Peyer's patch (tissue), 4 donors: ENCODE measurements at places on chromosomes 1 and 21.

GRCh38 chr1:32321712-32322291 lies 14.2 kb downstream of the MARCKSL1 start:
- H3K4me3 ChIP-seq = no peak overlapping the region
- H3K27ac ChIP-seq = peak overlapping the region; percentile 74

DNA sequence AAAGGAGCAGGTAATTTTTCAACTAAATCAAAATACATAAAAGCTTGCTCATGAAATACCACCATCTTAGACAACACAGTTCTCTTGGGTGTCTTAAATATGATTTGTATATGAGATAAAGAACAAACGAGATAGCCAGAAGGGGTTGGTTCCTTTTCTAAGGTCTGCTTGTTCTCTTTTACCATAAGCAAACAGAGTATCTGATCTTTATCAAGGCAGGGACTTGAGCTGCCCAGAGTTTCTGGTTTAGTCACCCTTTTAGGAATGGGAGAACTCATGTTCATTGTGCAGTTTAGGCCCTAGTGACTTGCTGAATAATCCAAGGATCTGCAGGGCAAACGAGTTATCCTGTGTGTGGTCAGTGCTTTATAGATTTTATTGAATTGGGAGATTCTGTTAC lies 3.0 kb upstream of the SUCO start:
- H3K27ac ChIP-seq = no peak overlapping the region
- no peak for DNase-seq
- H3K27me3 ChIP-seq = no peaks in the 10 kb centered on the region

GRCh38 chr1:109306832-109307273 lies at the start of gene MYBPHL:
Gene MYBPHL (minus strand): TSS chr1:109307011. CDS start chr1:109306991, 20 bp downstream.
- peak within 1 kb of the TSS; percentile 12 for H3K27ac ChIP-seq
- no peak within 1 kb of the TSS for H3K4me3 ChIP-seq
- DNase-seq = no peak
- no peaks in the 10 kb centered on the region for H3K36me3 ChIP-seq
- peaks cover 15% of the 10 kb centered on the region for H3K4me1 ChIP-seq
- no peaks in the 10 kb centered on the region for H3K27me3 ChIP-seq

GRCh38 chr1:100479620-100480338 lies 58.2 kb upstream of the GPR88 start:
- no peak for DNase-seq
- no peak overlapping the region for H3K4me3 ChIP-seq
- H3K4me1 ChIP-seq = no peaks in the 10 kb centered on the region
- no peak overlapping the region for H3K27ac ChIP-seq
- H3K36me3 ChIP-seq = no peaks in the 10 kb centered on the region

DNA sequence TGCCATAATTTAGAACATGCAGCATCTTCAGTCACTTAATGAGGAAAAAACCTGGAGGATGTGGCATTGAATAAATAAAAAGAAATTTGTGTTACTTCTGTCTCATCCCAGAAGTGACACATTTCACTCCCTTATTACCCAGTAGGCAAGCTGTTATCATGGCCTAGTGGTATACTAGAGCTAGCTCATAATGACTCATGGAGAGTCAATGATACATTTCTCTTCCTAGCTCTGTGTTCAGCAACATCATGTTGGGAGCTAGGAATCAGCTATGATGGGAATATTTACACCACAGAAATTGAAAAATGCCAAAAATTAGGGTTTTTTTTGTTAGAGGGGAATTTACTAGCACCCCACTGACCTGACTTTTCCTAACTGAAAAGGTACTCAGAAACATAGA lies 182.7 kb downstream of the HMCN1 start:
- no peaks in the 10 kb centered on the region for H3K36me3 ChIP-seq
- H3K27ac ChIP-seq = no peak overlapping the region
- no peaks in the 10 kb centered on the region for H3K4me1 ChIP-seq
- no peak for DNase-seq
- no peaks in the 10 kb centered on the region for H3K27me3 ChIP-seq

- H3K27me3 ChIP-seq = no peaks in the 10 kb centered on the region
- H3K4me1 ChIP-seq = no peaks in the 10 kb centered on the region
- H3K36me3 ChIP-seq = no peaks in the 10 kb centered on the region
- no peak for DNase-seq
These were observed 25.6 kb upstream of the SCCPDH start for GRCh38 chr1:246698466-246699094.

DNA sequence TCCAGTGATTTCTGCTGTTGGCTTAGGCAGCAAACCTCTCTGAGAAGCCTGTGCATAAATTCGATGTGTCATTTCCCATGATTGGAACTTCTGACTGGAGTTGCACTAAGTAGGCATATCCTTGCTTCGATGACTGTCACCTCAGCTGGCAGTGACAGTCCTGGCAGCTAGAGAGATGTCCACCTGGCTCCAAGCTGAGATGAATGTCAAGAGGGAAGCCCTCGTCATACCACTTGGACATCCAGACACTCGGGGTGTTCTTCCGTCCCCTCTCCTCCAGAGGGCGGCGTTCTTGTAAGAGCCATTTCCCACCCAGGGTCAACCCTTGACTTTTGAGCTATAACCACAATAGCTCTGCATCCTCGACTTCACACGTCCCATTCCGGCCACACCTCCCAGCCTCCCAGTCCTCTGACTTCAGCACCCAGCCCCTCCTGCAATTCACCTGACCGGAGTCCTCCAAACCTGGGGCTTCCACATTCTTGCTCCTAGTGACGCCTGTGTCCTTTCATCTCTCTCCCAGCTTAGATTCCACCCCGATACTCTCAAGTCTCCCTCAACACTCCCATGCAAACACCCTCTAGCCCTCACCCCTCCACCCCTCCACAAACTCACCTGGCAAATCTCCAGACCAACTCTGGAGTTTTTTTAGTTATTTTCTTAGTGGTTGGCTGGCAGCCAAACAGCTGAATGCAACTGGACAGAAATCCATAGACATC lies 17.3 kb downstream of the CA6 start:
- no peaks in the 10 kb centered on the region for H3K4me1 ChIP-seq
- no peak overlapping the region for H3K4me3 ChIP-seq
- H3K27me3 ChIP-seq = no peaks in the 10 kb centered on the region
- H3K36me3 ChIP-seq = no peaks in the 10 kb centered on the region
- H3K27ac ChIP-seq = no peak overlapping the region

- H3K27ac ChIP-seq = peak within 1 kb of the TSS; percentile 75
- no peaks in the 10 kb centered on the region for H3K36me3 ChIP-seq
- H3K4me3 ChIP-seq = peak within 1 kb of the TSS; percentile 48
- H3K27me3 ChIP-seq = no peaks in the 10 kb centered on the region
- no peaks in the 10 kb centered on the region for H3K4me1 ChIP-seq
These were observed at the start of gene BATF3 for GRCh38 chr1:212699625-212700222. Gene BATF3 (minus strand): TSS chr1:212699840. CDS start chr1:212699762, 78 bp downstream.

DNA sequence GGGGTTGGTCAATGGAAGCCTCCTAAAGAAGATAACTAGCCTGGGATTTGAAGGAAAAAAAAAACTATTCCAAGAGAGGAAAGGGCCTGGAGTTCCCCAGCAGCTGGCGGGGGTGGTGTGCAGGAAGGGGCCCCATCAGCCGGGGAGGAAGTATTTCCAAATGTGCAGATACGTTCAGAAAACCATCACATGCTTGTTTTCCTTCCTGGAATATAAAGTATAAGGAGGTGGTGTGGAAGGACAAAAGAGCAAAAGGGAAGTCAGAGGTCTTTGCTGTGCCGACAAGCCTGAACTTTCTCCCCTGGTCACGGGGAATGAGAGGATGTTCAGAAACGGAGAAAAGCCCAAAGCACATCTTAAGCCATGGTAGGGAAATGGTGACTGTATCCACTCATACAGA lies 72.0 kb upstream of the BACE2 start:
- no peak overlapping the region for H3K27ac ChIP-seq
- no peaks in the 10 kb centered on the region for H3K4me1 ChIP-seq
- H3K36me3 ChIP-seq = no peaks in the 10 kb centered on the region
- no peaks in the 10 kb centered on the region for H3K27me3 ChIP-seq
- no peak overlapping the region for H3K4me3 ChIP-seq
- no peak for DNase-seq

DNA sequence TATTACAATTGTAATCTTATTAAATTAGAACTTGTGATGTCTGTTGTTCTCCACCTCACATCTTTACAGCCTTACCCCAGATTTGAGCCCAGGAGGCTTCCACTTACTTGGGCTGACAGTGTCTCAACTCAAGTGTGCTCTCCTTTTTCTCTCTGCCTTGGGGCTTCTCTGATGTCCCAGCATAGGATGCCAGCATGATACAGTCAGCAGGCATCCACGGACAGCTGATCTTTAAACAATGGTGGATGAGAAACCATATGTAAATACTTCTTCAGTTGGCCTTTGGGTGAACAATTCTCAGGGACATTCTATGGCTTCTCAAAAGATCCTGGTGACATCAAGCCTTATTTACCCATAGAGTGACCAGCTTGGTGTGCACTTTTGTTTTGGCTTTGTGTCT lies 107.6 kb upstream of the GORAB start:
- no peak overlapping the region for H3K27ac ChIP-seq
- no peaks in the 10 kb centered on the region for H3K36me3 ChIP-seq
- DNase-seq = no peak

- peak overlapping the region; percentile 81 for H3K27ac ChIP-seq
- no peaks in the 10 kb centered on the region for H3K4me1 ChIP-seq
These were observed 15.9 kb downstream of the SHISA4 start for GRCh38 chr1:201904579-201904978.

GRCh38 chr1:21922090-21923013 lies 14.8 kb downstream of the HSPG2 start:
- H3K4me3 ChIP-seq = no peak overlapping the region
- H3K27ac ChIP-seq = no peak overlapping the region
- no peaks in the 10 kb centered on the region for H3K36me3 ChIP-seq

DNA sequence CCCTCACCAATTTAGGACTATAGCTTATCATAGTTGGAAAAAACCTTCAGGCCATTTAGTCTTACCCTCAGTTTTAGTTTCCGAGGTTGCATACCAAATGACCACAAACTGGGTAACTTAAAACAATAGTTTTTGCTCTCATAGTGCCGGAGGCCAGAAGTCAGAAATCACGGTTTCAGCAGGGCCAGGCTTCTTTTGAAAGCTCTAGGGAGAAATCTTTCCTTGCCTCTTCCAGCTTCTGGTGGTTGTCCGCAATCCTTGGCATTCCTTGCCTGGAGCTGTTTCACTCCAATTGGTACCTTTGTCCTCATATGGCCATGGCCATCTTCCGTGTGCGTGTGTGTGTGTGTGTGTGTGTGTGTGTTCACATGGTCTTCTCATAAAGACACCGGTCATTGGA lies 12.4 kb upstream of the PLXNA2 start:
- H3K4me1 ChIP-seq = no peaks in the 10 kb centered on the region
- no peaks in the 10 kb centered on the region for H3K36me3 ChIP-seq
- H3K27ac ChIP-seq = no peak overlapping the region
- no peak overlapping the region for H3K4me3 ChIP-seq

DNA sequence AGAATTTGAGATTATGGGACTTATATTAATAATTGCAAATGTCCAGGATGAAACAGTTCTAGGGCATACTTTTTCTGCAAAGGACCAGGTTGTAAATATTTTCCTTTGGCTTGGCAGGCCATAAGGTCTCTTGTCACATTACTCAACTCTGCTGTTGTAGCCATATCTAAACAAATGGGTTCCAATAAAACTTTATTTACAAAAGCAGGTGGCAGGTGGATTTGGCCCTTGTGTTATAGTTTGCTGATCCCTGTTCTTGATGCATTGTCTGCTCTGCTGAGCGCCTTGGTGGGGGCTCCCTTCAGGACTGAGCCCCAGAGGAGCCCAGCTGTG lies 258.5 kb downstream of the FOXD2 start:
- no peak overlapping the region for H3K4me3 ChIP-seq
- no peaks in the 10 kb centered on the region for H3K4me1 ChIP-seq
- H3K36me3 ChIP-seq = no peaks in the 10 kb centered on the region
- no peak overlapping the region for H3K27ac ChIP-seq
- no peaks in the 10 kb centered on the region for H3K27me3 ChIP-seq

DNA sequence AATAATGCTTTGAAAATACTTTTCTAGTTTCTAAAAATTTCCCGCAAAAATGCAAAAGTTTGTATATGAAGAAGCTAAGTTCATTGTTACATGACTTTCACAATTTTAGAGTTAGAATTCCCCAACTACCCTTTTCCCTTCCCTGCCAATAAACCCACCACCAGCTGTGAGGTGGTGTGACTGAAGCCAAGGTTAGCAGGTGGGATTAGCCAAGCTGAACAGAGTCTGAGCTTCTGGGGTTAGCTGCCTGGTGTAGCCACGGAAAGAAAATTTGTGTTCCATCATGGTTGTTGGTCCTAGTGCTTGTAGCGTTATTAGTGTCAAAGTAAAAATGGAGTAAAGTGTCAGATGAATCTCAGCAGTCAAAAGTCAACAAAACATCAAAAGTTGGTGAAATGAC lies 110.9 kb downstream of the ASTN1 start:
- H3K27me3 ChIP-seq = no peaks in the 10 kb centered on the region
- no peak overlapping the region for H3K27ac ChIP-seq
- no peak for DNase-seq
- no peaks in the 10 kb centered on the region for H3K36me3 ChIP-seq

DNA sequence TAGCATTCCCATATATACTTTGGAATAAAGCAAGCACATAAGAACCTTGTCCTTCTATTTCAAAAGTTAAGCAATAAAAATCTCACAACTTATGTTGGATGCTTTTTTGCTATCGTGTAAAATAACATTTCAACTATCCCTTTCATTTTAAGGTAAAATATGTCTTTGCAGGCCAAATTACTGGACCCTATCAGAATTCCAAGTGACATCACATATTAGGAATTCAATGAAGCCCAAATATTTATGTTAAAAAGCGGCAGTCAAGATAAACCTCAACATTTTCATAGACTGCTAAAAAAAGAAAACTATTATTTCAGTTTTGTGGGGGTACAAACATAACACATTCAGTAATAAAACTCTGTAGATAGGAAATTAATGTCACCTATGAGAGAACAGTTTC lies 252.0 kb downstream of the KCTD3 start:
- no peak overlapping the region for H3K27ac ChIP-seq
- DNase-seq = no peak
- H3K4me3 ChIP-seq = no peak overlapping the region
- H3K4me1 ChIP-seq = no peaks in the 10 kb centered on the region
- H3K36me3 ChIP-seq = no peaks in the 10 kb centered on the region
- no peaks in the 10 kb centered on the region for H3K27me3 ChIP-seq

- no peak overlapping the region for H3K27ac ChIP-seq
- no peaks in the 10 kb centered on the region for H3K4me1 ChIP-seq
- DNase-seq = no peak
- no peaks in the 10 kb centered on the region for H3K36me3 ChIP-seq
- H3K4me3 ChIP-seq = no peak overlapping the region
These were observed 12.1 kb downstream of the ATP5PF start for GRCh38 chr21:25722631-25723030.

DNA sequence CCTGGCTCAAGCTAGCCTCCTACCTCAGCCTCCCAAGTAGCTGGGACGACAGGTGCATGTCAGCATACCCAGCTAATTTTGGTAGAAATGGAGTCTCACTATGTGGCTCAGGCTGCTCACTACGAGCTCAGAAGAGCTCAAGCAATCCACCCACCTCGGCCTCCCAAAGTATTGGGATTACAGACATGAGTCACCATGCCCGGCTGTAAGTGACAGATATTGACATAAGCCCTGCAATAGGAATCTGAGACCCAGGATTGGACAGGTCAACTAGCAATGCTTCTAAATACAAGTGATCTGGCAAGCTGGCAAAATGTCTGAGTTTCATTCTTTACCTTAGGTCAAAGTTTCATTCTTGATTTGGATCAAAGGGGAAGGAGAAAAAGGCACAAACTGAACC lies 40.5 kb upstream of the H6PD start:
- H3K4me3 ChIP-seq = no peak overlapping the region
- no peak for DNase-seq
- no peaks in the 10 kb centered on the region for H3K36me3 ChIP-seq
- H3K4me1 ChIP-seq = peaks cover 4% of the 10 kb centered on the region

GRCh38 chr1:95504321-95504720 lies 270.3 kb downstream of the RWDD3 start:
- H3K4me3 ChIP-seq = no peak overlapping the region
- DNase-seq = no peak
- H3K27ac ChIP-seq = no peak overlapping the region
- H3K4me1 ChIP-seq = no peaks in the 10 kb centered on the region
- H3K36me3 ChIP-seq = no peaks in the 10 kb centered on the region
- H3K27me3 ChIP-seq = no peaks in the 10 kb centered on the region
